ENCODE measurements at places on chromosomes 12 and 14.
A peak's percentile ranks its signal among the peaks of the same experiment; 100 is the strongest.

- DNase-seq, result no peak
Measured at GRCh38 chr12:5031958-5032357, 11.7 kb upstream of the KCNA5 start.

- peak; percentile 48 for DNase-seq
Measured at GRCh38 chr14:96038920-96039632, at the start of gene C14orf132. TSS of gene C14orf132 (plus strand) at chr14:96039362. CDS start at chr14:96039501, 139 bp downstream.

GRCh38 chr12:119989731-119990381 is 820 bp downstream of the BICDL1 start:
- peak; percentile 68 for DNase-seq

- DNase-seq, result no peak
Measured at GRCh38 chr12:65778258-65779090, 45.8 kb upstream of the HMGA2 start.

- DNase-seq, result no peak
Measured at GRCh38 chr12:39803151-39803550, 183.5 kb upstream of the ABCD2 start.

GRCh38 chr14:78005325-78005724 is 164.8 kb upstream of the NRXN3 start:
- no peak for DNase-seq

DNA sequence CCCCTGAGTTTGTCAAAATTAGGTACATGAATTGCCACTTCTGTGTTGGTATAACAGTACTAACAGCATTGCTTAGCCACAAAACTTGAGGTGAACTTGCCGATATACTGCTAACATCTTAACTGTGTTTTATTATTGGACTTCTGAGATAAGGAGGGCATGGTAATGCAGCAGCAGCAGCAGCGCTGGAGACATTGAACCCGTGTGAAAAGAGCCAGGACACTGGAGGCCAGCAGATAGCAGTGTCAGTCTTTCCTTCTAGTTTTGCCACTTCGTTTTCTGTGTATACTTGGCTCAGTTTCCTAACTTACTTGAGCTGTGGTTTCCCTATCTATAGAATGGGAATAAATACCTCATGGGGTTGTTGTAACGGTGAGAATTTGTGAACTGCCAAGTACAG is 82.7 kb downstream of the KTN1 start:
- DNase-seq, result no peak

GRCh38 chr14:69153152-69153872 is 393 bp upstream of the DCAF5 start:
- DNase-seq, result no peak

- DNase-seq, result no peak
Measured at GRCh38 chr12:33581613-33582122, 142.0 kb upstream of the SYT10 start.

- no peak for DNase-seq
Measured at GRCh38 chr12:93127582-93128331, 198.7 kb upstream of the EEA1 start.

DNA sequence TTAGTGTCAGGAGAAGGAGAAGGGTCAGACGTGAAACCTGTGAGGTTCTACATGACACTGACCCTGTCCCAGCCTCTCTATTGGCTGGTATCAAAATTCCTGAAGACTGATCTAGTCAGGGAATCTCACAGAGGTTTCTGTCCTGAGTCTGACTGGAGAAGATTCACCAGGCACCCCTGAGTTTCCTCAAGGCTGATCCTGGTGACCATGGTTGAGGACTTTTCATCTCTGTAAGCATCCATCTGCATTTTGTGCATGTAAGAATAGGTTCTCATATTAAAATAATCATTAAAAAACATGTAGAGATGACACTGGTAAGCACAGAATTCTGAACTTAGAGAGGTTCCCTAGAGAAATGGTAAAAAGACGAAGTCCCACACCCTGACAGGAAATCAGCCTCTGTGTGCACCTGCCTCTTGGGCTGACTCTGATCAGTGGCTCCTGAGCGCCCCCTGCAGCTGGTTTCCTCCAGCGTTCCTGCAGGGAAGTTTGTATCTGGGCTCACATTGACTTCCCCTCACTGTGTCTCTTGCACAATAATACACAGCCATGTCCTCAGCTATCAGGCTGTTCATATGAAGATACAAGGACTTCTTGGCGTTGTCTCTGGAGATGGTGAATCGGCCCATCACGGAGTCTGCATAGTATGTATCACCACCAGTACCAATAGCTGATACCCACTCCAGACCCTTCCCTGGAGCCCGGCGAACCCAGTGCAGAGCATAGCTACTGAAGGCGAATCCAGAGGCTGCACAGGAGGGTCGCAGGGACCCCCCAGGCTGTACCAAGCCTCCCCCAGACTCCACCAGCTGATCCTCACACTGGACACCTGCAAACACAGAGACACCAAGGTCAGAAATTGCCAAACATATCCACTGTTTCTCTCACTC is 991.9 kb downstream of the TMEM121 start:
- DNase-seq, result peak; percentile 84

- DNase-seq, result no peak
Measured at GRCh38 chr14:57823015-57823660, 42.8 kb downstream of the SLC35F4 start.

- no peak for DNase-seq
Measured at GRCh38 chr14:55577229-55577628, 2.8 kb upstream of the KTN1 start.

DNA sequence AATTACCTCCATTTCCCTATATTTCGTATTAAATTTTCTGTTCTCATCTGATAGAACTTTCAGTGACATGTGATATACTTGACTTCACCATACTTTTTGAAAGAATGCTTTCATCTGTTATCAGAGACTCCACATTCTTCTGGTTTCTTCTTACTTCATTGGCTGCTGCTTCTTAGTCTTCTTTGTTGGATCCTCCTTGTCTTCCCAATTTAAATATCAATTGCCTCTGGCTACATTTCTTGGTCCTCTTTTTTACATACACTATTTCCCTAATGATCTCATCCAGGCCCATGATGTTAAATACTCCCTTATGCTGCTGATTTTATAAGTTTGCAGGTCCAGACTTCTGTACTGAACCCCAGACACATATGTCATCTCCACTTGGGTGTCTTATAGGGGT is 22.0 kb downstream of the OR5AU1 start:
- no peak for DNase-seq

- DNase-seq, result no peak
Measured at GRCh38 chr12:123101526-123101925, 49.4 kb downstream of the PITPNM2 start.

GRCh38 chr12:14843425-14843887 is at the start of gene ART4:
TSS of gene ART4 (minus strand) at chr12:14843526. CDS start at chr12:14843113, 413 bp downstream.
- DNase-seq, result no peak

DNA sequence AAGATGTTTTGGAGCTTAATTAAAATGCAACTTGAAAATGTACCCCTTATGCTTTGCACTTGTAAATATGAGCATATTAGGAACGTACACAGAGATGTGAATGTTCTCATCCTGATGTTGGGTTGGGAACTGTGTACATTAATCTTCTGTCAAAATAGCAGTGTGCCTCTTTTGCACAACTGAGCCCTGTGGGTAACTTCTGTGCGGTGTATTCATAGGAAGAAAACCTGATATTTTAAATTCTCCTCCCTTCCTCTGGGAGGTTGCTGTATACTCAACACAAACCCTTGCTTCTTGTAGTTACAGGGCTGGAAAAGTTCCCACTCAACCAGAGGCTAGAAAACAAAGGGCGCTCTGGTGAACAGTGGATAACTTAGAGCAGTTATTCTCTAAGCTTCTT is 18.7 kb downstream of the PTHLH start:
- no peak for DNase-seq

GRCh38 chr12:34393821-34394150 is 371.5 kb downstream of the ALG10 start:
- DNase-seq, result peak; percentile 7

- DNase-seq, result peak; percentile 52
Measured at GRCh38 chr12:76158518-76159321, 74.2 kb upstream of the NAP1L1 start.

DNA sequence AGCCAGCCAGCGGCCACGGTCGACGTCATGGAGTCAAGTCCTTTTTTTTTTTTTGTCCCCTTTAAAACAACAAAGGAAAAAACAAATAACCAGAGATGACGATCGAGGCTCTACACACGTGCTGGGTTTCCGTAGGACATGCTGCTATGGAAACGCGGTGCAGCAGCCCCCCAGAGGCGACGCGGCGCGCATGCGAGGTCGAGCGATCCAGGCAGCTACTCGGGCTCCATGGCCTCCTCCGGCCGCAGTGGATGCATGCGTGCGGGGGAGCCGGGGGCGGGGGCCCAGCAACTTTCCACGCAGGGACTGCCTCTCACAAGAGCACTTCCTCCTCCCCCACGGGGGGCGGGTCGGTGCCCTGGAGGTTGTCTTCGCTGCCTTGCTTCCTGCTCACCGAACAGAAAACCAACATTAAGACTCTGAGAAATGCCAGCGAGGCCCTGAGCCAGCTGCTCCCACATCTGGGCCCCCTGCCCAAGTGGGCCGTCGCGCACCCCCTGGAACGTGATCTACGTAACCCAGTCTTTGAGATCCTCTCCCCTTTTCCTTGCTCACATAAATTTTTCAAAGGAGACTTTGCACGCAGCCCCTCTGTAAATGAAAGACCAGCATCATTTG is 30.7 kb downstream of the P2RX4 start:
- DNase-seq, result peak; percentile 93

- DNase-seq, result no peak
Measured at GRCh38 chr14:32014057-32014456, 63.0 kb upstream of the ARHGAP5 start.

DNA sequence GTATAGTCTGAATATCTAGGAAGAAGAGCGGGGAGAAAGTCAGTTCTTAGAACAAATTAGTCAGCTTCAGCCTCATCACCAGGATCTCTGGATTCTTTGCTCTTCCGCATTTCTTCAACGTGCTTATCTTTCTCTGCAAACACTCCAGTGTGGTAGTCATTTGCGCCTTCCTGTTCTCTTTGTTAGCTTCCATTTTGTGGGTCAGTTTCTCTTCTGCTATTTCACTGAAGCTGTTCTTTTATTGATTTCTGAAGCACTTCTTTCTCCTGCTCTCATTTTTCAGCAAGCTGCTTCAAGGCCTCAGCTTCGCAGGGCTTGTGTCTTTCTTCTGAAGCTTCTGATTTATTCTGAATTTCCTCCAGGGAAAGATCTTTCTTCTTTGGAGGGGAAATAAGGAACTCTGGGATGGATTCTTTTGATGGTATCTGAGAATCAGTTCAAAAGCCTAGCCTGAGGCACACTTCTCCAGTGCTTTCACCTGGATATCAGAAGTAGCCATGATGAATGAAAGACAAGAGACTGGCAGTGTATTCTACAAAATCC is 13.5 kb downstream of the AMN1 start:
- DNase-seq, result no peak

DNA sequence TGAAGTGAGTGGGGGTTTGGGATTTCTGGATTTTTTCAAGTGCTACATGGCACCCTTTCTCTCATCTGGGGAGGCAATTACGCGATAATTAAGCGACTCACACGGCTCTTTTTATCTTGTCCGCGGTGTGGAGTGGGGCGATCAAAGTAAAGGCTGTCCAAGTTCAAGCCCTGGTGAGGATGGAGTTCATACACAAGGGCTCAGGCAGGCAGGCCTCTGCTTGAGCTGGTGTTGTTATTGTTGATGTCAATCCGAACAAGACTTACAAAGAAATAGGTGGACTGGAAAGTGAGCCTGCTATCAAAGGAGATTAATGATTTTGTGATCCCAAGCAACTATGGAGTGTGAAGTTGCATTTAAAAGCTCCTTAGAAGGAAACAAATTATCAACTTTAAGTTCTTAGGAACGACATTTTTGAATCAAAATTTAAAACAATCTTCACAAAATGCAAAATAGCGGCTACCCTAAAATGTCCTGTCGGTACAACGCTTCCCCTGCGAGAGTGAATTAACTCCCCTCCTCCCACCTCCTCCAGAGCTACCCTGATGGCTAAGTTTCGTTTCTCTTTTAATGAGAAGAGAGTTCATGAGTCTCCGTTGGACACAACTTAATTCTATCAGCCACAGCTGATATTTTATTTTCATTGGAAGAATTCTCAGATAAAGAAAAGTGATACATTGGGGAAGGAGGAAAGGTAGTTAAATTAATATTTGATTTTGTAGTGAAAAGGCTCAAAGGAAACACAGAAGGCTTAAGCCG is 5.9 kb downstream of the FOXA1 start:
- no peak for DNase-seq

DNA sequence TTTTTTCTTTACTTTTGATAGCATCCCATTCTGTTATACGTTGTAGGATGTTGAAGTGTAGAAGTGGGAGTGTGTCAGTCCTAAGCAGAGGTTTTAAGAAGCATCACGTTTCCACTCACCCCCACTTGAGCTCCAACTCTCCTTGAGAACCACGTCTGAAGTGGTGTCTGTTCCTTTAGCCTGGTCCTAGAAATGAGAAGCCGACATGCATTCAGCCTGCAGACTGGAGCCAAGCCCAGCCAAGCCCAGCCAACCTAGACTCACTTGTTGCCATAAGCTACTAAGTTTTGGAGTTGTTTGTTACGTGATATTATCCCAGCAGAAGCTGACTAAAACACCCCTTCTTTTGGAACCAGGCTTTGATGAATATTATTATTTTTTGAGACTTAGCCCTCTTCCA is 4.4 kb upstream of the ELK3 start:
- DNase-seq, result no peak

DNA sequence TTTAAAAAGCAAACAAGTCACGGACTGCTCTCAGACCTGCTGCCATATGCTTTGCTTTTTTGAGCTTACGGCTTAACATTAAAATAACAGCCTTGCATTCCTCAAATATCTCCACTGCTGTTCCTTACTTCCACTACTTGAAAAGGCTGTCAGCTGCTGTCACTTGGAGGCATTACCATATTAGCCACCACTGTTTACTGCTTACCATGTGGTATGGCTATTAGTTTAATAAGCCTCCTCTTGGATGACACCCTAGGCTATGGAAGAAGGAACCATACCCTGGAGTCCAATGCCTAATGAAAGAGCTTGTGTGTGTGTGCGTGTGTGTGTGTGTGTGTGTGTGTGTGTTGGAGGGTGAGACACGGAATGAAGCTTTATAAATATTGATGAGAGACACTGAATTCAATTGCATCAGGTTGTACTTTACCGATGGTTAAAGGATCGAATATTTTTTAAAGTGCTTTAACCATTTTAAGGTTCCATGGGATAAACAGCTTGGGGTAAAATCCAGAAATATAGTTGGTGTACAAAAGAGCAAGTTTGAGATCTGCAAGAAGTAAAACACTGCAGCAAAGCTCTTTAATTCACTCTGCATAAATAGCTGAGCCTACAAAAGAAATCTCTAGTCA is 174.5 kb downstream of the TTC7B start:
- no peak for DNase-seq

- DNase-seq, result no peak
Measured at GRCh38 chr14:103190741-103191140, 67.5 kb downstream of the TNFAIP2 start.

GRCh38 chr14:68553311-68553710 is 239.6 kb downstream of the ZFP36L1 start:
- no peak for DNase-seq

DNA sequence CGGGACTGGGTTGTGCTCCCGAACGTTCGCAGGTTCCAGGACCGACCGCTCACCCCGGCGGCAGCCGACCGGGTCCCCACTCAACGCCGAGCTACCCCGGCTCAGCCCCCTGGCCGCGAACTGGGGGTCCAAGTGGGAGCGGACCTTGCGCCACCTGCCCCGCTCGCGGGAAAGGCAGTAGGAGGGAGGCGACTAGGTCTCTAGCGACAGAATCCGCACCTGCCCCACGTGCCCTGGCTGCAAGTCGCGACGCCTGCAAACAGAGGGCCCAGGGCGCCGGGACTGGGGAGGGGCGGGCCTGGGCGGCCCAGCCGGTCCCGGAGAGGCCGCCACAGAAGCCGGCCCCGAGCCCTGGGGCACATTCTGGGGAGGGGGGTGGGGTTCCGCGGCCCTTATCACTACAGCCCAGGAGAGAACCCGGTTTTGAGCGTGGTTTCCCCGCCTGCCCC is 239.2 kb upstream of the CPNE8 start:
- no peak for DNase-seq

GRCh38 chr14:90613997-90614396 is 202.2 kb downstream of the TTC7B start:
- no peak for DNase-seq
